ENCODE measurements at places on chromosomes 6 and 20.

GRCh38 chr6:90860822-90861601 is 274.1 kb upstream of the MAP3K7 start:
- DNase-seq = no peak

- DNase-seq = no peak
Observed at GRCh38 chr6:136920671-136921380, 1.3 kb upstream of the SLC35D3 start.

GRCh38 chr6:33008944-33009861 is at the start of gene HLA-DOA:
HLA-DOA (minus strand) TSS chr6:33009591.
- DNase-seq = no peak

- DNase-seq = no peak
Observed at GRCh38 chr6:116513224-116513875, 1.9 kb downstream of the CALHM5 start.

- DNase-seq = no peak
Observed at GRCh38 chr6:141552463-141552862, 580.3 kb upstream of the GJE1 start.

DNA sequence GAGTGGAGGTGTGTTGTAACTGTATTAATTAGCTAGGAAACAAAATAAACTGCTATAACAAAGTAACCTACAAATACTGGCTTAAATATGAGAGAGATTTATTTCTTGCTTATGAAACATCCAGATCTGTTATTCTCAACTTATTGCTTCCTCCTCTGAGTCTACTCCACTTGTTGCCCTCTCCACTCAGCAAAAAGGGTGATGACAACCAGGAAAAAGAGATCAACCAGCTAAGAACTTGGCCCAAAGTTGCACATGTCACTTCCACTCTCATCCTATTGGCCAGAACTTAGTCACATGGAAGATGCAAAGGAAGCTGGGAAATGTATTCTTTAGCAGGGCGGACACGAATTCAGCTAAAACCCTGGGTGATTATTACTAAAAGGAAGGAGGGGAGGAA is 5.2 kb upstream of the TP53RK start:
- DNase-seq = no peak

DNA sequence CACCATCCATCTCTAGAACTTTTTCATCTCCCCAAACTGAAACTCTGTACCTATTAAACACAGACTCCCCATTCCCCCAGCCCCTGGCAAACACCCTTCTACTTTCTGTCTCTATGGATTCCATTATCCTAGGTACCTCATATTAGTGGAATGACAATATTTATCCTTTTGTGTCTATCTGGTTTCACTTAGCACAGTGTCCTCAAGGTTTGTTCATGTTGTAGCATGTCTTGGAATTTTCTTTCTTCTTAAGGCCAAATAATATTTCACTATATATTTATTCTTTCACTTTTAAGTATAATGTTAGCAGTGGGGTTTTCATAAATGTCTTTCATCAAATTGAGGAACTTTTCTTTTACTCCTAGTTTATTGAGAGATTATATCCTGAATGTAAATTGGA is 56.8 kb upstream of the DSP start:
- no peak for DNase-seq

DNA sequence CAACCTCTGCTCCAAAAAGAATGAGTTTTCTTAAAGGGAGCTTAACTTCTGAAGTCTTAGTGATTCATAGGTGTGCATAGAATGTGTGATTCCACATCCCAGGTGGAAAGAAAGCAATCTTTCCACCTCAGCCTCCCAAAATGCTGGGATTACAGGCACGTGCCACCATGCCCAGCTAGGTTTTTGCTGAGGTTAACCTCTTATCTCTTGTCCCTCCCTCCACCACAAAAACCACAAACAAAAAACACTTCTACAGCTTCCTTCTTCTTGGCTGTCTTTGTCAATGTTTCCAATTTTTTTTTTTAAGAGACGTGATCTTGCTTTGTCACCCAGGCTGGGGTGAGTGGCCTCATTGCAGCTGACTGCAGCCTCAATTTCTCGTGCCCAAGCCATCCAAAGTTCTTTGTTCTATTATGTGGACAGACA is 8.1 kb upstream of the CSE1L start:
- no peak for DNase-seq

- DNase-seq = no peak
Observed at GRCh38 chr6:126657561-126658175, 317.8 kb downstream of the CENPW start.

DNA sequence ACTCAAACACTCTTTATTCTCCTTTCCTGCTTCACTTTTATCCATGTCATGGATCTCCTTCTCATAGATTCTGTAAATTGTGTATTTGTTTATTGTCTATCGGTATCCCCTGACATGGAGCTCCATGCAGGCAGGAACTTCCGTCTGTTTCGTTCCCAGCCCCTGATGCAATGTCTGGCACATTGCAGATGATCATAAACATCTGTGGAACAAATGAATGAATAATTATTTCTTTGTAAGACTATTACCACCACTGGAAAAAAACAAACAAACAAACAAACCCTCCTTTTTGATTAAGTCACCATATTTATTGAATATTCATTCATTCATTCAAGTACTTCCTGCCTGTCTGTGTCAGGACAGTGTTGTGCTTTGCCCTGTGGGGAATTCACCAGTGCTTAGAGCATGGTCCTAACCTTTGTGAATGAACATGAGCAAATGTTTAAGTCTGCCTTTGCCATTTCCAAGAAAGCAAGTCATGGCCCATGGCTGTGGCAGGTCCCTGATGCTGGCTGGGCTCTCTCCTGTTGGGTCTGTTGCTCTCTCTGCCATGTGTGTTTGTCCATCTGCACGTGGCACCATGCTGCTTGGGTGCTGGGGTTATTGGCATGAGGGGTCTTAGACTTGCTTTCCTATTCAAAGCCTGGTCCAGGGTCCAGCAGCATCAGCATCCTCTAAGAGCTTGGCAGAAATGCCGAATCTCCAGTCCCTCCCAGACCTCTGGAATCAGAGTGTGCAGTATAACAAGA is 47.5 kb upstream of the NAA20 start:
- DNase-seq = no peak

DNA sequence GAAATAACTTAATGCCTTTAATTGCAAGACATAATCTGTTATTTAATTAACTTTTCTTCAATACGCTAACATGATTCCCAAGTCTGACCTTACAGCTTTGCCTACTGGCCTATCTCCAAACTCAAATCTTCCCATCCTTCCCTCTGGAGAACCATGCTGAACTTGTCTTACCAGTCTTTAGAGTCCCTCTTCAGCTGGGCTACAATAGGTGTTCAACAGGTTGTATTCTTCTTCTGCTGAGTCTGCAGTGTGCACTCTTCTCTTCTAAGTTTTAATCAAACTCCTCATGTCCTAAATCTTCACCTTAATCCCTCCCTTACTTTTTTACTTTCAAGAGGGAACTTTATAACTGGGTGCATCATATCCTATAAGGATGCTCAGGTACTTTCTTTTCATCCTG is 75.5 kb upstream of the TINAG start:
- DNase-seq = no peak

- DNase-seq = no peak
Observed at GRCh38 chr6:73078333-73078862, 146.9 kb downstream of the KHDC1L start.

DNA sequence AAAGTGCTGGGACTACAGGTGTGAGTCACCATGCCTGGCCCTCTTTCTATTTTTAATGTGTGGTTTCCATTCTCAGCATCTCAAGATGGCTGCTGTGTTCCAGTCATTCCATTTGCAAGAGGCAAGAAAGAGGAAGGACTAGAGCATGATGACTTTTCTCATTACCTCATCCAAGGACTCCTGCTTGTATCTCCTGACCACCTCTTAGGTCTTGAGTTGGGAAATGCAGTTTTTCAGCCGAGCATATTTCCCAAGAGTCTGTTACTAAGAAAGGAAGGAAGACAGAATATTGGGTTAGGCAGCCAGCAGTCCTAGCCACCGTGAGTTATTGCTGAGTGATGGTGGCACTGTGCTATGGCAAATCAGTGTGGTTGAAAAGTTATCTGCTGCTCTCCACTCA is 108.4 kb upstream of the INSM1 start:
- no peak for DNase-seq

DNA sequence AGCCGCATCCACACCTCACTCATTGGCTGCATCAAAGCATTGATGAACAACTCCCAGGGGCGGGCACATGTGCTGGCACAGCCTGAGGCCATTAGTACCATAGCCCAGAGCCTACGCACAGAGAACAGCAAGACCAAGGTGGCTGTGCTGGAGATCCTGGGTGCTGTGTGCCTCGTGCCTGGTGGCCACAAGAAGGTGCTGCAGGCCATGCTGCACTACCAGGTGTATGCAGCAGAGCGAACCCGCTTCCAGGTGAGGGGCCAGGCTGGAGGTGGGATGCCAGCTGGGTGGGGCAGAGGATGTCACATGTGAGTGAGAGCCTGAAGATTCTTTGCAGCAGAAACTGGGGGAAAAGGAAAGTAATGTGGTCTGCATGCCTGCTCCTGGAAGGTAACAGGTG is 66.7 kb downstream of the MOCS1 start:
- DNase-seq = no peak

DNA sequence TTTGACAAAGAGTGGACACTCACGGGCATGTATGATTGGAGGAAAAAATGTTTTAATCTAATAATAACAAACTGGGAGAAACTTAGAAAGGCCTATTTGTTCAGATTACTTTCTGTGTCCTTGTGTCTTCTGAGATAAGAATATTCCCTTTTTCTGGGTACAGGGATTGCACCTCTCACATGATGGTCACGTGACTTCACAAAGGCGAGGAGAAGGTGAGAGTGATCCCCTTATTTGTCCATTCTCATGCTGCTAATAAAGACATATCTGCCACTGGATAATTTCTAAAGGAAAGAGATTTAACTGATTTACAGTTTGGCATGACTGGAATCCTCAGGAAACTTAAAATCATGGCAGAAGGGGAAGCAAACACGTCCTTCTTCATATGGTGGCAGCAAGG is 989.7 kb upstream of the FLRT3 start:
- DNase-seq = no peak

GRCh38 chr6:52176550-52176949 is 9.6 kb upstream of the IL17A start:
- no peak for DNase-seq

DNA sequence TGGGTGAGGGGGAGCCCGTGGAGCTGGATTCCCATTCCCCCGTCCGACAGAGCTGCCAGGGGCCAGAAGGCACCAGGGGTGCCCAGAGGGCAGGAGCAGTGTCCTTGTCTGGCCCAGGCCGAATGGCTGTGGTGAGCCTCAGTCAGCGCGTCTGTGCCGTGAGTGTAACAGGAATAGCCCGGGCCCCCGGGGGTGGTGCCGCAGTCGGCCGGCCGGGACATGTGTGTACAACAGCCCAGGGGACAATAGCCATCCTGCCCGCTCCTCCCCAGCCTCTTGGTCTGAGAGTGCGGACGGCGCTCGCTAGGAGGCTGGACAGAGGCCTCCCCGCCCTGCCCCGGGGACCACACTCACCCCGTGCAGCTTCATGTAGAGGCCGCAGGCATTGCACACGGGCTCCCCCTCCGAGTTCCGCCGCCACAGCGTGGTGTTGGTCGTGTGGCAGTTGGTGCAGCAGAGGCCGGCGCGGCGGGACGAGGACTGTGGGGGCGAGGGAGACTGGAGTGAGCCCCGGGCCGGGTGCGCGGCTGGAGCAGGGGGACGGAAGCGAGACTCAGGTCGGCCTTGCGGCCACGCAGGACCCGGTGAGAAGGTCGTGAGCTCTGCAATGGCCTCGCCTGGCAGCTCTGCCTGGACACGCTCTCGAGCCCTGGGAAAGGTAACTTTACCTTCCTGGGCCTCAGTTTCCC is 9.6 kb downstream of the GATA5 start:
- DNase-seq = no peak

DNA sequence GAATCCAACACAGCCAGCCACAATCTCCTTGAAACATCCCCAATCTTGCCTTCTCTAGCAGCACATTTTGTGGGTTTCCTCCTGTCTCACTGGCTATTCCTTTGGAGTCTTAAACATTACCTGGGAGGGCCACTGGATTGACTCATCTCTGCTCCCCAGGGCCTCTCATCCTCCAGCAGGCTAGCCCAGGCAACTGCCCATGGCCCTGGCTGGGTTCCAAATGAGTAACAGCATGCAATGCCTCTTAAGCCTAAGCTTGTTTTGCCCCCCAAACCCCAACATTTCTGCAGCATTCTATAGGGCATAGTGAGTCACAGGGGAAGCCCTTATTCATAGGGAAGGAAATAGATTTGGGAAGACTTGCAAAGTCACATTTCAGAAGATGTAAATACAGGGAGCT is 204.9 kb downstream of the FOXA2 start:
- no peak for DNase-seq

GRCh38 chr20:49853640-49854039 is 41.0 kb downstream of the SLC9A8 start:
- no peak for DNase-seq

GRCh38 chr6:158226655-158227512 is 58.7 kb downstream of the GTF2H5 start:
- DNase-seq = no peak

GRCh38 chr20:53878262-53879047 is 191.9 kb downstream of the BCAS1 start:
- DNase-seq = no peak

- DNase-seq = no peak
Observed at GRCh38 chr20:53966774-53967398, 103.5 kb downstream of the BCAS1 start.

DNA sequence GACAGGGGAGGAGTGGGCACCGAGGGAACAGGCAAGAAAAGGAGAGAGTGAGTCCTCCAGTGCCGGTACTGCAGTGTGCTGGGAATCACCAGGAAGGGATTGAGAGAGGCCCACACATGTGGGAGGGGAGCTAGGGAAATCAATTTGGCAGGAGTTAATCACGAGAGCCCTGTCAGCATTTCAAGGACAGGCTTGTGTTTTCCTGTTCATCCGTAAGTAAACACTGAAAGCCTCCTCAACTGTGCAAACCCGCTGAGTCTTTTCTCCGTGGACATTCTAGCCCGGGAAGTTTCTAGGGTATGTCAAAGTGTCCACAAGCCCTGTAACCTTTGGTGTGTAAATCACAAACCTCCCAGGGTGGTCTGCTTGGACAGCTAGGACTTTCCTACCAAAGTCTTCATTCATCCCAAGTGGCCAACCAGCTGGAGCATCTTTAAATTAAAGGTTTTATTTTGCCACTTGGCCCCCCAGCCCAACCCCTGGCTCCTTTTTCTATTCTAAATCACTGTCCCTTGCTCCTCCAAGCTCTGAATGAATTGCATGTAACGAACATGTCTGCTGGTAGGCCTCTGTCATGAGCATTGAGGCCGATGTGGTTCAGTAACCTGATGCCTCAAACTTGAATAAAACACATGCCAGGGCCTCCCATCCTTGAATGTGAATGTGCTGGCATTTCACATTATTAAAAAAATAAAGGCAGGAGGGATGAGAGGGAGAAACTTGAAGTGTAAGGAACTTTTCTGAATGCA is 149.1 kb downstream of the ZNF217 start:
- no peak for DNase-seq

- DNase-seq = no peak
Observed at GRCh38 chr6:90219209-90219985, 77.2 kb downstream of the BACH2 start.

- DNase-seq = no peak
Observed at GRCh38 chr6:151375833-151376232, 15.5 kb downstream of the ZBTB2 start.

- no peak for DNase-seq
Observed at GRCh38 chr6:77740380-77740779, 87.5 kb downstream of the MEI4 start.

Data from cortex of kidney (tissue), 1 donor.